ENCODE measurements at places on chromosomes 4 and X.

DNA sequence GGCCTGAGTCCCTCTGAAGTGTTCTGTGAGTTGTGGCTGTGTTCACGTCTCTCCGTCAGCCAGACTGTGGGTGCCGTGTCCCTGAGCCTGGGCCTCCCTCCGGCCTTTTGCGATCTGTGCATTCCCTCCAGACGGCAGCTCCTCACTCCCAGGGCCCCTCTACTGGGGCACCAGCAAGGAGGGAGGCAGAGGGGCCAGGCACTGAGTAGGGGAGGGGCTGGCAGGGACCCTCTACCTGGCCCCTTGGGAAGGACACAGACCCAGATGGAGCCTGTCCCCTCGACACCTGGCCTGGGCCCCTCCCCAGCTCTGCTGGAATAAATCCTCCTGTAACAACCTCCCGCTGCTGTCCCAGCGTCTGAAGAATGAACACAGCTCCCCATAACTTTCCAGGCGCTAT lies 110.0 kb upstream of the NKX1-1 start:
- no peak for DNase-seq

- no peak for DNase-seq
These were observed 553 bp downstream of the SLC16A2 start for GRCh38 chrX:74421740-74422352.

GRCh38 chr4:185657183-185657582 lies 121.9 kb upstream of the PDLIM3 start:
- DNase-seq, result no peak

DNA sequence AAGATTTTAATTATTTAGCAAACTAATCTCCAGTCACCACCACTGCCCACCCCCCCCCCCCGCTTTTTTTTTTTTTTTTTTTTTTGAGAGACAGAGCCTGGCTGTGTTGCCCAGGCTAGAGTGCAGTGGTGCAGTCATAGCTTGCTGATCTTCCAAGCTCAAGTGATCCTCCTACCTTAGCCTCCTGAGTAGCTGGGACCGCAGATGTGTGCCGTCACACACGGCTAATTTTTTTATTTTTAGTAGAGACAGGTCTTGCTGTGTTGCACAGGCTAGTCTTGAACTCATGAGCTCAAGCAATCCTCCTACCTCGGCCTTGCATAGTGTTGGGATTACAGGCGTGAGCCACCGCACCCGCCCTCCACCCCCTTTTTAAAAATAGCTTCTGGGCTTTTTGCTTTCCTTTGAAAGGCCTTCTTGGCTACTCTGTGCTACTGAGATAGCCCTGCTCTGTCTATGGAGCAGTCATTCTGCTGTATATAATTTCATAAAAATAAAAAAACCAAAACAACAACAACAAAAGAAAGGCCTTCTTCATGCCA lies 18.7 kb downstream of the TXLNG start:
- no peak for DNase-seq

DNA sequence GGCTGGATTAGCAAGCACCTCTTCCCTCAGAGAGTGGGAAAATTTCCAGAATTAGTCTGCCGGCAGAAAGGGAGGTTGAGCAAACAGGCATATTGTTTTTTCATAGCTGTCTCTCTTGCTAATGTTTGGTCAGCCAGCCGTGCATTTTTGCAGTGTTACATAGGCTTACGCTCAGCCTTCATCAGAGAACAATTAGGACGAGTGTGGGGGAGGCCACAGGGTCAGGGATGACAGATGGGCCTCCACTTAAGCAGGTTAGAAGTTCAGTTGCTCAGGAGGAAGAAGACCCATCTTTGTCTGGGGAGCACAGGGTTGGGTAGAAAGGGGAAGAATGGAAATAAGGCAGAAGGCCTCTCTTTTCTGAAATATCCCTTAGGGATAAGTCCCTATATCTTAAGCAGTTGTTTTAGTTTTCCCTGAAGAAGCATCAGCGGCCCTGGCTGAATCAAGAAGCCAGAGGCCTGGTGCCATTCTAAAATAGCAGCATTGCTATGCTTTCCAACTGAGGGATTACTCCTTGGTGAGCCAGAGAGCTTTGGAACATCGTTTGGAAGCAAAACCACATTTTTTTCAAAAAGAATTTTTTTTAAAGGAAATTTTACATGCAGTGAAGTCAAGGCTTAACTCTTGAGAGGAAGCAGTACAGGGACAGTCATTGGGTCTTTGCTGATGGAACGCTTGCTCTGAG lies 118.8 kb downstream of the SMIM20 start:
- DNase-seq, result no peak

DNA sequence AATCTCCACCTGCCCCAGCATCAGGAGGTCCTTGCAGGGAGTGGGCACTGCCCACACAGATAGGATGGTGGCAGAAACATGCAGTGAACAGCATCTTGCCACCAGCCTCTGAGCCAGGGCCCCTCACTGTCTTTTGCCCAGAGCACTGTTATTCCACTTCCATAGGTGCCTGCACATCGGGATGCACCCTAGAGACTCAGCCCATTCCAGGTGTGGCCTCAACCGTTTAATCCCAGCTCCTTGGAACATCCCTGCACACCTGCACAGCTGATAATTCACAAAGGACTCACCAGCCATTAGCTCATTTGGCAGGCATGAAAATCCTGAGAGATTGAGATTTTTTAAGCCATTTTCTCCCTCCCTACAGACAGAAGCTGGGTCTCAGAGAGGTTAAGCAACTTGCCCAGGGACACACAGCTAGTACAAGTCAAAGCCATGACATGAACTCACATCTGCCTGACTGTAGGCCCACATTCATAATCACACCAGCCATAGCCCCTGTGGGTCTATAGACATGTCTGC lies 116.3 kb downstream of the EFNB1 start:
- DNase-seq, result no peak

- no peak for DNase-seq
These were observed 941.2 kb upstream of the TENM3 start for GRCh38 chr4:181301735-181302710.

DNA sequence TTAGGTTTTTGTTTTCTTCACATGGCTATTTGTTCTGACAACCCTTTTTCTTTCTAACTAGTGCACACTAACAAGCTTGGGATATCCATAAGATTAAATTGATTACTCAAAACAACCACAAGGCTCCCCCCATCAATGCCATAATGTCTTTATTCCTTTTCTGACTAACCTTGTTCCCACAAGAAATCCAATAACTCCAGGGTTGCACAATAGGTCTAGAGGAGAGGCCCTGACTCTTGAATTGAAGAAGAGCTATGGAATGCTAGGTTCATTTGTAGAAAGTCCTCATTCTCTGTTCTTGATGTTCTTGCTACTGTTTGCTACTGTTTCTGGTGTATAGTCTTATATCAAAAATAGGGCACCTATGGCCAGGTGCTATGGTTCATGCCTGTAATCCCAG lies 71.0 kb downstream of the PRRG1 start:
- DNase-seq, result no peak

DNA sequence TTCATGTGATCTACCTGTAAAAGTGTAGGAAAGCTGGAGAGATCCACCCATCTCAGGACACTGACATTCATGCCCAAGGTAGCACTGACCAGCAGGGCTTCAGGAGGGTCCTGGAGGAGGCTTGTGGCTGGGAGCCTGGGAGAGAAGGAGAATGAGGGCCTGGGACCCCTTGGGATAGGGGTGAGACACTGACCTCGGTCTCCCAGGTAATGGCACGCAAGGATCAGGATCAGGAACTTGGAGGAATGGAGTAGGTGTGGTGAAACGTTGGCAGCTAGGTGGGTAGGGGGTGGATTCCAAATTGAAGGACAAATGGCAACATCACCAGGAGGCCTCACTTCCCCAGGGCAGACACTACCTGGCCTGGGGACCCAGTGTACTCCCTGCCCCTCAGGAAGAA lies 12.4 kb upstream of the RGS12 start:
- no peak for DNase-seq

- DNase-seq, result no peak
These were observed 1139.7 kb downstream of the PCDH18 start for GRCh38 chr4:136392576-136392975.

- no peak for DNase-seq
These were observed 2.3 kb downstream of the PLAC8 start for GRCh38 chr4:83112231-83112630.

DNA sequence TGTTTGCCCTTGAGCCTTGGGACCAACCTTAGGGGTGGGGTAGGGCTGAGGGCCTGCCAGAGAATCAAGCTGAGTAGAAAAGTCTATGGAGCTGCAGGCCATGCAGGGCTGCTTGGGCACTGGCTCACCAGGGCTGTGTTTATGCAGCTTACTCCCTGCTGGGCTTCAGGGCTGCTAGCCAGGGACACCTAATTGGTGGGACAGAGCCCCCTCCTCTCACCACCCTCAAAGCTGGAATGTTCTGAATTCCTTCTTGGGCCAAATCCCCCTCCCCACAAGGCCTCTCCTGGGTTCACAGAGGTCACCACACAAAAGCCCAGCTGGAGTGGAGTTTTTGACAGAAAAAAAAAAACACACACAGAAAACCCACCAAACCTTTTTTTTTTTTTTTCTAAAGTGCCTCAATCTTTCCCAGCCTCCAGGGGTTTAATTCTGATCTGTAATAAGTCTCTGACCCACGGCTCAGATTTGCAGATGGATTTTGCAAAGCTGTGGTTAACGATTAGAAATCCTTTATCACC lies at the start of gene CLDN2:
CLDN2 (plus strand) TSS at position 471 of the 521 bp plus-strand sequence. CDS start 7,827 bp downstream, outside the sequence.
- DNase-seq, result no peak

GRCh38 chr4:161936625-161937550 lies 226.9 kb downstream of the FSTL5 start:
- DNase-seq, result no peak

- no peak for DNase-seq
These were observed 43.8 kb upstream of the PRPS2 start for GRCh38 chrX:12747433-12747832.

DNA sequence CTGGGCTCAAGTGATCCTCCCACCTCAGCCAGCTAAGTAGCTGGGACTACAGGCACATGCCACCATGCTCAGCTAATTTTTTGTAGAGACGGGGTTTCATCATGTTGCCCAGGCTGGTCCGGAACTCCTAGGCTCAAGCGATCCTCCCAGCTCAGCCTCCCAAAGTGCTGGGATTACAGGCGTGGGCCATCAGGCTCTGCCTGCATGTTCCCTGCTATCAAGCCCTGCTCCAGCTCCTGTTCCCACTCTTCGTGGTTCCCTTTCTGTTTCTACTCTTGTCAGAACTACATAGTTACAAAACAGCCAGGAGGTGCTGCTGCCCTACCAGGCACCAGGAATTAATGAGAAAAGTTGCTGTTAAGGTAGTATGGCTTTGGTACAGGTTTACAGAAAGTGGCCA lies 8.7 kb downstream of the TIMP1 start:
- DNase-seq, result no peak
